ENCODE measurements at places on chromosomes 2 and 18.

DNA sequence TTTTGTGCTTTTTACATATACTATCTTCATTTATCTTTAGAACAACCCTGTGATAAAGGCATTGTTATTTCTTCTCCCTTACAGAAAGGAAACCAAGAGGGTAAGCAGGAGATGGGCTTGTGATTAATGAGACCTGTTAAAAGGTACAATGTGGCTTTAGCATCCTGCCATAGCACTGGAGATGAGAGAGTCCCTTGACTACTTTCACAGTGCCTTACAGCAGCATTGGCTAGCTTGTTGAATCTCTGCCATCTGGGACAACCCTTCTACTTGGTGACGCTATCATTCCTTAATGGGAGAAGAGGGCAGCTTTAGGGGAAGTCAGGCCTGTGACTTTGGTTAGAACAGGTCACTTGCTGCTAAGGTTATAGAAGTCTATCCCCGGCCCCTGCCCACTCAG lies 68.1 kb upstream of the LYPD6B start:
- no peak for DNase-seq

DNA sequence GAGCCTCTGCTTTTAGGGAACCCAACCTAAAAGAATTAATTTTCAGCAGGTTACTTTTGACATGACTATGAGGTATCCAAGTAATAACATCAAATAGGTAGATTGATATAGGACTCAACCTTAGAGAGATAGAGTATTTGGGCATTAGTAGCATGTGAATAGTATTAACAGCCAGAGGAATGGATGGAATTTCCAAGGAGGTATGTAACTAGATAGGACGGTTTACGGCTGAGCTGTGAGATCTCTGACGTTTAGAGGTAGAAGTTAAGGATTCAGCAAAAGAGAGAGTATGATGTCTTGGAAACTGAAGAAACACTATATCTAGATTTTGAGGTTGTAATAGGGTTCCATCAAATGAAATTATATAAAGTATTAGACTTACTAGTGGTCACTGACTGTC lies 70.3 kb downstream of the HNMT start:
- DNase-seq: no peak

GRCh38 chr2:73290049-73290839 lies 3.1 kb downstream of the EGR4 start:
- DNase-seq: no peak

DNA sequence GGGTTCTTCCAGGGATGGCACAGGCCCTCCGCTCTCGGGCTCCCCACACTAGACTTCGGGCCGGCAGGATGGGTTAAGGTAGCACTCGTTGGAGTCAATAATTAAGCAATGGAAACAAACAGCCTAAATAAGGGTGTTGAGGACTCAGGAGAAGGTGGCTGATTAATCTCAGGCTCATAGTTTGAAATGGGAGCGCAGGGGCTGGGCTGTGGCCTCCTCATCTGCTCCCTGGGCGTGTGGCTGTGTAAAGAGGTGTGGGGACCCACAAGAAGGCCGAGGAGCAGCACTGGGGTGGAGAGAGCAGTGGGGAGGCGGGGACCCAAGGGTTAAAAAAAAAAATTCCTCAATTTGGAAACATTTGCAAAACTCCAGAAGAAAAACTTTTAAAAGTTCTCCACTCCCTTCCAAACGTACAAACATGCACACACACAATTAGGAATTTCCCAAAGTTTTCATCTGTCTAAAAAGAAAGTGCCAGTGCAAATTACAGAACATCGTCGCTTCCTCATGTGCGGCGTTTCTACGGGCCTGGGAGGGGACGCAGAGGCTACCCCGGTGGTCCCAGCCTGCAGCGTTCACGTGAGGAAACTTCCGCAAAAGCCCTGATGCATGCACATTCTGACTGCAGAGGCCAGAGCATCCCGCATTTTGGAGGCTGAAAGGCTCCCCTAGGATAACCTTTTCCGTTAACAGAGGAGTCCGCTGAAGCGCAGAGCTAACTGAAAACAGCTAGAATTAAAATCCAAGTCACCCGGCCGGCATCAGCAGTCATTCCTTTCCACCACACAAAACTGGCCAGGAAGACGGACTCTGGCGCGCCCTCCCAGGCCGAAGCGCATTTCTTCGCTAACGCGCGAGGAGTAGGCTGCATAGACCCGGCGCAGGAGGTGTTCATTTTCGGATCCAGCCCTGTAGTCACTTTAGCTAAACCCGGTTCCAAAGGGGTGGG lies 1.0 kb upstream of the TUBB6 start:
- DNase-seq: no peak

- peak; percentile 42 for DNase-seq
Observed at GRCh38 chr18:23972453-23972852, 42.1 kb upstream of the TTC39C start.

- no peak for DNase-seq
Observed at GRCh38 chr2:224671731-224672130, 44.4 kb downstream of the CCDC195 start.

DNA sequence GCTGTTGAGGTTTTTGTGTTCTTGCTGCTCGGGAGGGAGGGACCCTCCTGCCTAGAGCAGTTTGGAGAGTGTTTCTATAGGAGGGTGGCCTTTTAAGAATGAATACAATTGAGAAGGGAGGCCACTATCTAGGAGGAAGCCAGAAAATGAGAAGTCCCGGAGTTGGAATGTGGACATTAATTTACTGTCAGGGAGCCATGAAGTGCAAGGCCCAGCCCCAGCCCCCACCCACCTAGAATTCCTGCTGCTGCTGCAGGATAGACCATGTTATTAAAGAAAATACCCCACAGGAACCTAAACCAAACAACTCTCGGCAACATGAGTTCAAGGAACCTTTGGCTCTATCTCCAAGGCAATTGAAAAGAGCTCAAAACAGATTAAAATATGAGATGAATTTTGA lies 46.0 kb downstream of the ZBTB7C start:
- no peak for DNase-seq

DNA sequence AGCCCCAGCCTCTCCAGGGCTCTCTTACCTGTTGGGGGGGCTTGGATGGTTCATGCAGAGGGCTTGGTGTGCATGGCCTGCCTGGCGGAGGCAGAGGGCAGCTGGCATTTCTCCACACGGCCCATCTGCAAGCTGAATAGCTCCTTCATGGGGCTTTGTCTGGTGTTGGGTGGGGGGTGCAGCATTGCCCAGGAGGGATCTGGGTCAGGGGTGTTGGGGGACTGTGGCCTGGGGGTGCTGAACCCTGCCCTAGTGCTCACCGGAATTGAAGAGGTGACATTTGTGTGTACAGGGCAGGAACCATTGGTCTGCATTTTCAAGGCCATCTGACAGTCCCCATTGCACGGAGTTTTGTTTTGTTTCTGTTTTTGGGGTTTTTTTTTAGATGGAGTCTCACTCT lies 58.8 kb upstream of the HAAO start:
- no peak for DNase-seq

- DNase-seq: peak; percentile 18
Observed at GRCh38 chr2:219155054-219155644, 5.5 kb downstream of the NHEJ1 start.

DNA sequence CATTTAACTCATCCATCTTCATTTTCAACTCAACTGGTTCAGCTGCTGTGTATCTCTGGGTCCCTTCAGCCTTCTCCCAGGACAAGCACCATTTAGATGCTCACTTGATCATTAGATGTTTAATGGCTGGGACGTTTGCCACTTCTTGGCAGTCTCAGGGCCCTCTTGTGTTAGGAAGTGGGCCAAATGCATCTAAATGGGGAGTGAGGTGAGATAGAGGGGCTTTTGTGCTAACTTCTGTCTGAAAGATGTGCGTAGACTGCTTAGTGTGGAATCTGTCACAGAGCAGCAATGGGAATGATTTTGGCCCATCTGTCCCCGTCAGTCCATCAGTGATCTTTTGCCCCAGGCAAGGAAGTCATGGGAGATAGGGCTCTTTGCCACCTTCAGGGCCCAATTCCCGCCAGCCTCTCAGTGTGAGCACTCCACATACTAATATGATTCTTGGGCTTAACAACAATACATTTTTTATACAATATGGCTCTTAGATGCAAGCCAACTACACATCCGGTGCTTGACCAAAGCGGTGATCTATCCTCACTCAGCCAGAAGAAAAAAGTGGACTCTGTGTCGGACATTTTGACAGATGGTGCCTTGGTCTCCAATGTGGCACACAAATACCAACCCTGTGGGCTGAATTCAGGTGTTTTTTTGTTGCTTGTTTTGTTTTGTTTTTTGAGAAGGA lies 95.7 kb upstream of the EPC2 start:
- DNase-seq: no peak

DNA sequence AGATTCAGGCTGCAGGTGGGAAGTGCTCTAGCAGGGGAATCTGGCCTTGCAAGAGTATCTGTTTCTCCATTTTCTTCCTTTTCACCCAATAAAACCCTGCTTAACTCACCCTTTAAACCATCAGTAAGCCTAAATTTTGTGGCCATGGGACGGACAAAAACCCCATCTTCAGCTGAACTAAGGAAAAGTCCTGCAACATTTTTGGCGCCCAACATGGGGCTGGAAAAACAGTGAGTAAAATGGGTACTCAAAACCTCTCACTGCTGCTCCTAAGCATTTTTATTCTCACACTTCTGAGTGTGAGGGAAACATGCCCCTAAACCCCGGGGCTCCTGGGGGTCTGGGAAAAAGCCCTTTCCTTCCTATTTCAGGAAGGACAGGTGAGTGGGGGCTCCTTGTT lies 414.3 kb downstream of the ZNF804A start:
- DNase-seq: no peak

GRCh38 chr2:10164601-10165000 lies 42.1 kb downstream of the RRM2 start:
- DNase-seq: no peak

Measured in effector memory CD4-positive, alpha-beta T cell (primary cell).